ENCODE measurements at places on chromosomes 11 and 22.
A peak's percentile ranks its signal among the peaks of the same experiment; 100 is the strongest.

DNA sequence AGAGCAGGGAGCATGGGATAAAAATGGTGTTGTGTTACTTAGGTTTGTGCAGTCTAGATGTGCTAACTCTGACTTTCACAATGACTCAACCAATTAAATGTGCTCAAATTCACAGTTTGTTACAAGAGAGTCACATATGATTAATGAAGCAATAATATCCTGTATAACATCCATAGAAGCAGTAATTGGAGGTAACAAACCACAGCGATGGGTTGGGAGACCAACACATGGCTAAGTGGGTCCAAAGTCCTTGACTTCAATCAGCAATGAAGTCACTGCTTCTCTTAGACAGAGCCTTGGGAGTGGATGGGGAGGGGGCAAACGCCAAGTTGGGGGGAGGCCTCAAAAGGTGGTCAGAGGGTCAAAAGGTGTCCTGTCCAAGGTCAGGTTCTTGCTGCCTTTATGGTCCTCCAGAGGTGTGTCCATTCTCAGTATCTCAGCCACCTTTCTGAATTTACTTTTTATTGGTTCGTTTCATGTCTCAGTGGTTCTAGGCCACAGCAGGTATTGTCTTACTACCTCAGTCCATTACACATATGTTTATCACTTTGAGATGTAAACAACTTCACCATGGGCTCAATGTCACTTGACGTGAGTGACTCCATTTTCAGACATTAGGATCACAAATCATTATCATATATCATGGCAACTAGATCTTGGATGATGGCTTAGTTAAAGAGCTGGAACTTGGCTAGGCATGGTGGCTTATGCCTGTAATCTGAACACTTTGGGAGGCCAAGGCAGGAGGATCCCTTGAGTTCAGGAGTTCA is 32.4 kb downstream of the SLN start:
- no peak for DNase-seq

GRCh38 chr22:31124290-31124689 is 1.5 kb downstream of the INPP5J start:
- DNase-seq, result no peak

DNA sequence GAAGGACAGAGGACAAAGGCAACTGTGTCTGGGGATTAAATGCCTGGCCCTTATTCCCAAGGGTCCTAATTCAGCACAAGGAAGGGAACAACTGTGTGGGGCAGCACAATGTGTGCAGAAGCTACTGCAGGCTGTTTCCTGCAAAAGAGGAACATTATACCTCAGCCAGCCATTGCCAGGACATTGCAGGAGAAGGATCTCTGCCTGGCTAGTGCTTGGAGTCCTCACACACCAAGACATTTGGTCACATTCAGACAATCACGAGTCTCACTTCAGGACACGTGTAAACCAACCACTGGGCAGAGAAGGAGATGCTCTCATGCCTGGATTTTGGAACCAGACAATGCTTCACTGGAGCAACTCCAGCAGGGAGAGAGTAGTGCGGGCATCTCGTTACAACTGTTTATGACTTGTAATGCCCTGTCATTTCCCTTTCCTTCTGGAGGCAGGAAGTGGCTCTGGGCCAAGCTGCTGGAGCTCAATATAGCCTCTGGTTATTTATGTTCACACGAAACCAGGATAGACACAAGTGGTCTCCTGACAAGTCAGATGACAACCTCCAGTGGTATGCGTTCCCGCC is 23.9 kb upstream of the ZC3H12C start:
- peak; percentile 94 for DNase-seq

DNA sequence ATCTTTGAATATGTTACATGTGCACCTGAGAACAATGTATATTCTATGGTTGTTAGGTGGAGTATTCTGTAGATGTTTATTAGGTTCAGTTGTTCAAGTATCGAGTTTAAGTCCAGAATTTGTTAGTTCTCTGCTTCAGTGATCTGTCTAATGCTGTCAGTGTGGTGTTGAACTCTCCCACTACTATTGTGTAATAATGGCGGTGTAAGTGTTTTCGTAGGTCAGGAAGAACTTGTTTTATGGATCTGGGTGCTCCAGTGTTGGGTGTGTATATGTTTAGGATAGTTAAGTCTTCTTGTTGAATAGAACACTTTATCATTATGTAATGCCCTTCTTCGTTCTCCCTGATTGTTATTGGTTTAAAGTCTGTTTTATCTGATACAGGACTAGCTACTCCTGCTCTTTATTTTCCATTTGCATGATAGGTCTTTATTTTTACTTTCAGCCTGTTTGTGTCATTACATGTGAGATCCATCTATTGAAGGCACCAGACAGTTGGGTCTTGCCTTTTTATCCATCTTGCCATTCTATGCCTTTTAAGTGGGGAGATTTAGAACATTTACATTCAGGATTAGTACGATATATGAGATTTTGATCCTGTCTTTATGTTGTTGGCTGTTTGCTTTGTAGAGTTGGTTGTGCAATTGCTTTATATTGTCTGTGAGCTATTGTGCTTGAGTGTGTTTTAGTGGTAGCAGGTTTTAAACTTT is 121.6 kb downstream of the DDX10 start:
- DNase-seq, result no peak
